Stimulated activated CD8-positive, alpha-beta memory T cell treated with anti-CD3 and anti-CD28 coated beads, Interleukin-15, amount 100 ng/mL, for 4 hours (primary cell): ENCODE measurements at places on chromosomes 12 and 14.

GRCh38 chr14:78073028-78073427 lies 97.1 kb upstream of the NRXN3 start:
- DNase-seq = no peak

GRCh38 chr12:12456637-12457036 lies 99.8 kb downstream of the BORCS5 start:
- no peak for DNase-seq

DNA sequence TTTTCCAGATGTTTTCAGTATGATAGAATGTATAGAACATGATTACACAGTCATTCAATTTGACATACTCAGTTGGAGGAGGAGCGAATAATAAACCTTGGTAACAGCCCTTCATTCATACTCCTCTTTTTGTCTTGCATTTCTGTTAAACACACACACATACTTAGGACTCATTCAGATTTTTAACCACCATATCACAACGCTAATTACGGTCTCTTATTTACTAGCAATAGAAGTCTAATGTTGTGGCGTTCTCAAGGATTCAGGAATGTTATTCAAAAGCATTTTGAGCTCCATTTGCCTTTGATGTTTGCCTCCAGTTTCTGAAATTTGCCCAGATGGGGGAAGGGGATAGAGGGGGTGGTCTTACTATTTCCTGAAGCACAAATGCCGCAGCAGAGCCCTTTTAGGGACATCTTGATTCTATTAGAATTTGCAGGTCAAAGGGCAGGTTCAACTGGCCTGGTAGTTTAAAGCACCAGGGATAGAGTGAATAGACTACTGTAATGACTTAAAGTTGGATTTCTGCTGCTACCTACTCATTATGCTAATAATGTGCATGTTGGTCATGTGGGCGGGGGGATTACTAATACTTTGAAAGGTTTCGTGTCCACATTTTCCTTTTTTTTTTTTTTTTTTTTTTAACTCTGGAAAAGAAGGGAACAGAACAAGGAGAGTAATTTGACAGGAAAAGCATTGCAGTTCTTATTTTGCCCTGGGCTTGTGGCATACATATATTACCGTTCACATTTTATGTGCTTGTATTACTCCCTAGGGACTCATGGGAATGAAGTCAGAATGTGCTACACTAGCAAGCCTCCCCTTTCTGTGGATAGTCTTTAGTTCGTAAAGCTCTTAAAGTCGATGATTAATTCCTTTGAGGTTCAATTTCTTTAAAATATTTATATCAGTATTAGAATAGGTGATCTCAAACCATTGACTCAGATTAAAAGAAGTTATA lies 226.8 kb downstream of the FBXL14 start:
- DNase-seq = no peak

DNA sequence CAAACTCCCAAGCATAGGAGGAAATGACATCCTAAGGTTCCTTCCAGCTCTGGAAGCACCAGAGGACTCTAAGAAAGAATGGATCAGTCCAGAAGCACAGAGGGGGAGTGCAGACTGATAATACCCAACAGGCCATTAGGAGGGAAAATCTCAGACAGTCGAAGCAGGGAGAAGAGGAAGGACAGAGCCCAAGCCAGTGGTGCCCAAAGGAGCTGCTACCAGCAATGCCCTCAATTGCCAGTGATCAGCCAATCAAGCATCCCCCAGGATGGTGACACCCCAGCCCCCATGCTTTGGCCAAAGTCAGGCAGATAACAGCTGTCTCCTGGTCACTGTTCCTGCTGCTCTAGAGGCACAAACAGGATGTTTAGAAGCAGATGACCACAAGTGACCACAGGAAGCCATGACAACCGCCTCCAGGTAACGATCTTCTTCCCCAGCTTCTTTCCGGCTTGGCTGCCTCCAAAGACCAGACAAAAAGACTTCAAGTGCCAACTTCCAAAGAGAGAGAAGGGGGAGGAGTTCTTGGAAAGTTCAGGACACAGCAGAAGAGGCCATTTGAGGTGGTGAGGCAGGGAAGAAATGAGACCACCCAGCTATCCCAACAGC lies 16.2 kb downstream of the PXN start:
- no peak for DNase-seq

DNA sequence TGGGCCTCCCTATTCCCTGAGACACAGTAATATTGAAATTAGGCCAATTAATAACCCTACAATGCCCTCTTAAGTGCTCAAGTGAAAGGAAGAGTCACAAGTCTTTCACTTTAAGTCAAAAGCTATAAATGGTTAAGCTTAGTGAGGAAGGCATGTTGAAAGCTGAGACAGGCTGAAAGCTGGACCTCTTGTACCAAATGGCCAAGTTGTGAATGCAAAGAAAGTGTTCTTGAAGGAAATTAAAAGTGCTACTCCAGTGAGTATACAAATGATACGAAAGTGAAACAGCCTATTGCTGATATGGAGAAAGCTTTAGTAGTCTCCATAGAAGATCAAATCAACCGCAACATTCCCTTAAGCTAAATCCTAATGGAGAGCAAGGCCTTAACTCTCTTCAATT lies 140.8 kb downstream of the PTCSC3 start:
- no peak for DNase-seq

- no peak for DNase-seq
Observed at GRCh38 chr14:68466491-68466977, 326.3 kb downstream of the ZFP36L1 start.

- no peak for DNase-seq
Observed at GRCh38 chr14:100123618-100124017, 35.8 kb downstream of the DEGS2 start.

DNA sequence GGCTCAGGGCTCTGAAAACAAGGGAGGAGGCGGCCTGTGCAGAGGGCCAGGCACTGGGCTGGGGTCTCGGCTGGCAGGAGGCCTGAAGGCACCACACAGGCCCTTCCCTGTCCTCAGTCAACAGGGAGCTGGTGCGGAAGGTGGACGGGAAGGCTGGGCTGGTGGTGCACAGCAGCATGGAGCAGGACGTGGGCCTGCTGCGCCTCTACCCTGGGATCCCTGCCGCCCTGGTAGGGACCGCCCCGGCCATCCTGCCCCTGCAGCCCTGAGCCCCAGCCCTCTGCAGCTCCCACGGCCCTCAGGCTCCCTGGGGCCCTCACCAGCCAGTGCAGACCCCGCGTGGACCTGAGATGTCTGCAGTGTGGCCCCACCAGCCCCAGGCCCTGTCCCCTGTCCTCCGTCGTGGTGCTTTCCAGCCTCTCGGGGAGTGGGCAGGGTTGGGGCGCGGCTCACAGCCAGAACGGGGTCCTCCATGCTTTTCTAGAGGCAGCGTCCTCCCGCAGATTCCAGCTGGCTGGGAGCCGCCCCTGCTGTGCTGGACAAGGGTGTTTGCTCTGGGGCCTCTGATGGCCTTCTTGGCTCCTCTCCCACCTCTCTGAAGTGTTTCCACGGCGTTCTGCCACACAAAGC lies 18.1 kb downstream of the ASPG start:
- DNase-seq = no peak

DNA sequence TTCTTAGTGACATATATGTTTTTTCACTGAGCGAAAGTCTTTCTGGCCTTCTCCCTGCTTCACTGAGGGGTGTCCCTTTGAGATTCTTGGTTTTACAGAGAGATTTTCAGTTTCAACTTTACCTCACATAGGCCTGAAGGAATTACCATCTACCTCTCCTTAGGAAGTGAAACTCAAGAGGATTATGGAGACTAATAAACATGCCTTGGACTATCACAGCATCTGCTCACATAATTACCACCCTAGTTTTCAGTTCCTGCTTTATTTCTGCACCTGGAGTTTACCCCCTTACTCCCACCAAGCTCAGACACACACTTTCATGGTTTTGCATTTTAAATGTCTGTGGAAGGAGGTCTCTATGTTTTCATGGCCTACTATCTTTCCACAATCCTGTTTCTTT lies 118.3 kb upstream of the SCAF11 start:
- DNase-seq = no peak

- DNase-seq = no peak
Observed at GRCh38 chr14:60984196-60984595, 3.2 kb downstream of the SLC38A6 start.

DNA sequence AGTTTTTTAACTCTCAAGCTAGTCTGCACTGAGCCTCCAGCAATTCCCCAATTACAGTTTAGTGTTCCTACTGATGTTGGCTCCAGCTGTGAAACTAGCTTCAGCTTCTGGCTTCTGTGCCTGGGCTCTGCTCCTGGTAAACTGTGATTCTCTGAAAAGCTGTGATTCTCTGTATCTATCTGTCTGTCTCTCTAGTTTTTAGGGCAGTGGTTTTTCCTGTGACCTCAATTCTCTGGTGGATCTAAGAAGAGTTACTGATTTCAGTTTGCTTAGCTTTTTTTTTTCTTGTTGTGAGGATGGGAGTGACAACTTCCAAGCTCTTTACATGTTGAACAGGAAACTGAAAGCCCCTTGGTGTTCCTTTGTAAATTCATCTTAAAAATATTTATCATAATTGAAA lies 3.8 kb upstream of the HIF1A start:
- DNase-seq = no peak

- no peak for DNase-seq
Observed at GRCh38 chr14:68293404-68293803, 473.8 kb downstream of the RAD51B start.

GRCh38 chr12:18139254-18139653 lies 49.3 kb upstream of the RERGL start:
- no peak for DNase-seq

DNA sequence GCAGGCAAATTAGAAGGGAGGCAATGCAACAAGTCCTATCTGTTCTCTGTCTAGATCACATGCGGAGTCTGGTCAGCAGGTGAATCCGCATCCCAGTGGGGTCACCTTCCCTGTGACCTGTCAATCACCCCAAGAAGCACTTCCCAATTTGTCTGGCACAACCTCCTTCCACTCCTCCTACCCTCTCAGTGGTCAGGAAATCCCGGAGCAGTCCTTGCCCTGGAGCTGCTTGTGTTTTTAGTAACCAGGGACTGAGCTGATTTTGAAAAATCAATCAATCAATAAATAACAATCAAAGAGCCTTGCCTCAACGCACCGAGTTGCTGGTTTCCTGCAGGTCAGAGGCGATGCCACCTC lies 572 bp upstream of the ACSS3 start:
- no peak for DNase-seq
